MG63 (cell line): ENCODE measurements at places on chromosomes 1 and 21. TPM values are rescaled to one million over a fixed set of nuclear protein-coding genes. Genes with fewer than 3 reads are reported as not detected.

DNA sequence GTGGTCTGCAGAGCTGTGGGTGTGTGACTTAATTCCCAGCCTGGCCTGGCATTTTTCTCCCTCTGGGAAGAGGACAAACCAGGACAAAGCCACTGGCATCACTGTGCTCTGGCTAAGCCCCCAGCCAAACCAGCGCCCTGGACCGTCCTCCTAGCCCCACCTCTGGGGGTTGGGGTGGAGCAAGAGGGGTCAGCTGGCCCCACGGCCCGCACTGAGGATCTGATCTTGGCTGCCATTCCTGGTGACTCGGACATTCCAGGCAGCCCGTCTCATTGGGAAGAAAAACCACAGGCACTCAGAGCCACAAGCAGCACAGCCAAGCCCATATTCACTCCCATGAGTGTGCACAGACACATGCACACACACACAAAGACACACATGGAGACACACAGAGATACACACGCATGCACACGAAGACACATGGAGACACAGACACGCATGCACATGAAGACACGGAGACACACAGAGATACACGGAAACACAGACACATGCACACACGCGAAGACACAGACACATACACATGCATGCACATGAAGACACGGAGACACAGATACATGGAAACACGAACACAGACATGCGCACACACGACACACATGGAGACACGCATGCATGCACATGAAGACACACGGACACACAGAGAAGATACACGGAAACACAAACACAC, 2.3 kb upstream of the MXRA8 start:
- DNase-seq = peak; percentile 98

GRCh38 chr1:158946785-158947184, 15.4 kb downstream of the PYHIN1 start:
- DNase-seq = no peak

DNA sequence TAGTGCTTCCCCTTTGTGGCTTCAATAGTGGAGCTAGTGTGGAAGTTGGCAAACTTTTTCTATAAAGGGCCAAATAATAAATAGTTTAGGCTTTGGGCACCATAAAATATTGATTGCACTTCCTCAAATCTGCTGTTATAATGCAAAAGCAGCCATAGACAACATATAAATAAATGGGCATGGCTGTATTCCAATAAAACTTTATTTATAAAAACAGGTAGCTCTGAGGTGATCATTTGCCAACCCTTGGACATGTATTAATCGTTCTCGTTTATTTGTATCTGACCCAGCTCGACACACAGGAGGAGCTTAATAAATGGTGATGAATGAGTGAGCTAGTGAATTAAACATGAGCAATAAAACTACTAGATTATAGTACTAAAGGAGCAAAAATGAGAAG, 13.3 kb downstream of the KAZN start:
- no peak for DNase-seq

DNA sequence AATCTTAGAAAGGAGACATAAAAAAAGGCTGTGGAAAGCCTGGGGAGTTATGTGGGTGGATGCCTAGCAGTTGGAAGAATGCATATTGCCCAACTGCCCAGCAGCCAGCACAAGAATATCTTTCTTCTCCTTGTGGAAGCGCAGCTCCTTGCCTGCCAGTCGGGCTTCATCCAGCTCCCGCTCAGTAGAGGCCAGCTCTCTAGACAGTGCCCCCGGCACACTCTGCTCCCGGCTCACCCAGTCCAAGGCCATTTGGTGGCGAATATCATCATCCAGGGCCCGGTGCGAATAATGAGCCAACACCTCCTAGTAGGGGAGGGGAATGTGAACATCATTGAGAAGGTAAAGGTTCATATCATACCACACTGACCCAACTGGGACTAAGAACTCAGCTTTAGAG, 9.0 kb upstream of the RBM8A start:
- no peak for DNase-seq

- peak; percentile 57 for DNase-seq
These were observed 802.8 kb upstream of the CXADR start for GRCh38 chr21:16709866-16710550.

DNA sequence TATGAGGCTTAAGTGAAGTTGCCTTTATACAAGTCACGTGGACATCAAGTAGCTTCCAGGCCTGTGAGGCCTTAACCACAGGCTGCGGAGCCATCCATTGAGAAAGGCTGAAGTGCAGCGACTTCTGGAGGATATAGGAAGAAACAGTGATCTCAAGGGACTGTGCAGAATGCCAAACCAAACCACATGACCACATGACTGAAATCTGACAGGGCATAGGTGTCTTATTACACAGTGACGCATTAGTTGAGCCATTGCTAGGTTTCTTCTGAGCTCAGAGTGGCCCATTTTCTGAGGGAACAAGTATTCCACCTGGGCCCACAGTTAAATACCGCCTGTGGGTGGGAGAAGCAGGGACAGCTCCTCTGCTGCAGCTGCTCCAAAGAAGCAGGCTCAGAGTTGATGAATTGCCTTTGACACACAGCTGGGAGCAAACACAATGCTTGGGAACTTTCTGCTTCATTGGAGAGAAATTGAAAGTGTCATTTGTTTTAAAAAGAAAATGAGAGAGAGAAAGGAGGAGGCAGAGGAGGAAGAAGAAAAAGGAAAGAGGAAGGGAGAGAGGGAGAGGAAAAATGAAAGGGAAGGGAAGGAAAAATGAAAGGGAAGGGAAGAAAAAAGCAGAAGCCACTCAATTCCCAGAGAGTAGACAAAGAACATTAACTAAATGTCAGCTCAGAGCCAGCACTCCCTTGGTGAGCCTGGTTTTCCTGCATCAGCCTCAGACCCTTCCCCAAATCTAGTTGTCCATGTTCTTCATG, 94.4 kb downstream of the COLGALT2 start:
- DNase-seq = peak; percentile 92

DNA sequence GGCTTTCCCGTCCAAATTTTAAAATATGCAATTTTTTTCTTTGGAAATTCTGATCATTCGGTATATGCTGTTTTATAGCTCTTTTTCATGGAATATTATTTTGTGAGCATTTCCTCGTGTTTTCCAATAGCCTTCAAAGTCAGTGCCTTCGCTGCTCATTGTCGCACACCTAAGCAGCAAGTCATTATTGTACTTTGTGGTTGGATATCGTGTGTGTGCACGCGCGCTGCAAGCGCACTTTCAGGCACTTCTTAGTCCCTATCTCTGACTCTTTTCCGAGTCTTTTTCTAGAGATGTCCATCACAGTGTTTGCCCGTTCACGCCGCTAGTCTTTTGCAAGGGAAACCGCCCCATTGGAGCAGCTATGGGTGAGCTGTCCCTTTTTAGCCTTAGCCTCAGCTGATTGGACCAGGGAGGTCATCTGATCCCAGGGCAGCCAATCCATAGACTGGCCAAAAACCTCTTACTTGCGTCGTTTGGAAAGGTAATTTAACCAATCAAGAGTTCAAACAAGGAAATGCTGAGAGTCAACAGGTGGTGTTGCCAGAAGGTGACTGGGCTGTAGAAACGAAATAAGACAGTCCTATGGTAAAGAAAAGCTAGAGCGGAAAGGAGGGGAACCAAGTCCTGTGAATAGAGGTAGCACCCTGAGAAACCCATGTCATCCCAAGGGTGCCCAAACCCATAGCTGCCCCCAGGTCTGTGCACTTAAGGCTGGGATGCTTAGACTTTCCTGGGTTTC, 710 bp upstream of the HYI start:
- DNase-seq = peak; percentile 66

DNA sequence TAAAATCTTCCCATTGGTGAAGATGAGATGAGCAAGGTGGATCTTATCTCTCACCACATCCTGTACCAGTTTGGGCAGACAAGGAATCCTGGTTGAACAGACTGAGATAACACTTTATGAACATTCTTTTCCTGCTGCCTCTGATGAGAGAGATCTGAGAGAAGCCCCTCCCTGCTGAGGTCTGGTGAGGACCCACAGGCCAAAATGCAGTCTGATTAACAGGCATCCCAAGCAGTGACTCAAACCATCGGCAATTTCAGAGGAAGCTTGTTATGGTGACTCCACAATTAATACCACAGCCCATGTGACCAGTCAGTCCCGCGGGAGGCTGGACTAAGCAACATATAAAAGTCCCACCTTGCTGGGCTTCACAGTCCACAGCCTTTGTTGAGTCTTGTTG, at the start of gene PRR9:
Gene PRR9, plus strand, starts transcription at position 373 of the 400 bp plus-strand sequence. CDS start 561 bp downstream, outside the sequence.
- no peak for DNase-seq

DNA sequence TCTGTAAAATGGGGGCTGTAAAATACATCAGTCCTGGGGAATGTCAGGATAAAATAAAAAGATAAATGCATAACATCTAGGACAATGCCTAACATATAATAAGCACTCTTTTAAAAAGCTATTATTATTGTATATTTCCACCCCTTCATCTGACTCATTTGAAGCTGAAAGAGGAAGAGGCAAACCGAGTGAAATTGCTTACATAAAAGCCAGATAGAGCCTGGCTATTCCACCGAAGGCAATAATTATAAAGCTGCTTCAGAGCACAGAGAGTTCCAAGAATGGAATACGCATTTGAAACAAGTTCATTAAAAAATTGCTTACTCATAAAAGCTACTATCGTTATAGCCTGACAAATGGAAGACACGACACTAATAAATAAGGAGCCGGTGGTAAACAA, 186.1 kb upstream of the CAMK1G start:
- no peak for DNase-seq

GRCh38 chr1:37605061-37605650, 9.4 kb upstream of the GNL2 start:
- DNase-seq = peak; percentile 30

GRCh38 chr1:43947874-43948437, 1.2 kb downstream of the IPO13 start:
- DNase-seq = no peak

GRCh38 chr1:170290991-170291390, 145.2 kb downstream of the NTMT2 start:
- no peak for DNase-seq

GRCh38 chr1:112711670-112712069, 3.5 kb downstream of the PPM1J start:
- no peak for DNase-seq

GRCh38 chr1:231806623-231807495, 180.3 kb downstream of the DISC1 start:
- DNase-seq = peak; percentile 66

DNA sequence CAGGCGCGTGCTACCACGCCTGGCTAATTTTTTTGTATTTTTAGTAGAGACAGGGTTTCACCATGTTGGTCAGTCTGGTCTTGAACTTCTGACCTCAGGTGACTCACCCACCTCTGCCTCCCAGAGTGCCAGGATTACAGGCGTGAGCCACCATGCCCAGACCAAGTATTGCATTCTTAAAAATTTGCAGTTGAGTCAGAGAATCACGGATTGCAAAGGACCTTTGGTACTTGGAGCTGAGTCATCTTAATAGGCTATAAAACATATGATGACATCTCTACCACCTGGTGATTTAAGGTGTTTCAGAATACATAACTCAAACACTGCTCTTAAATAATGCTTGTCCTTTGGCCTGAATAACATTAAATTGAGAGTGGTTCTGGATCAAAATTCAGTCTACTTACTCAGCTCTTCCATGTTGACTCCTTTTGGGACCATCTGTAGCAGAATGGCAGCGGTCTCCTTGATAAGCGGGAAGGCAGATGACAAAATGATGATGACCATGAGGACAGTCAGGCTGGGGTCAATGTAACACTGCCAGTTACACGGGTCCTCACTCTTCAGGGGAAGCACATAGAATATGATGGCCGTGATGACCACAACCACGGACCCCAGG, 10.4 kb downstream of the SLC30A10 start:
- peak; percentile 85 for DNase-seq

DNA sequence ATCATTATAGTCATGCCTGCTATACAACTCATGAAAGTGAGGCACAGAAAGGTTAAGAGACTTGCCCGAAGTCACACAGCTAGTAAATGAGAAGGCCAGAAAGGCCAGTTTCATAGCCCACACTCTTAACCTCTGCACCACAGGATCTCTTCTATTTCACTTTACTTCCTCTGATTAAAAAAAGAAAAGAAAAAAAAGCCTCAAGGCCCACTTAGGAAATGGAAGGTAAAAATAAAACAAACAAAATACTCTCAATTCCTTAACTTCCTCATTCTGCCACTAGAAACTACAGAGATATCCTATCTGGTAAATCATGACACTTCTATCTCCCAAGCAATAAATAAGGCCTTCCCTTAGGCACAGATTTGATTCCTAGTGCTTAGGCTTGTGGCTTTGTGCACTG, 7.6 kb upstream of the ENAH start:
- DNase-seq = no peak

DNA sequence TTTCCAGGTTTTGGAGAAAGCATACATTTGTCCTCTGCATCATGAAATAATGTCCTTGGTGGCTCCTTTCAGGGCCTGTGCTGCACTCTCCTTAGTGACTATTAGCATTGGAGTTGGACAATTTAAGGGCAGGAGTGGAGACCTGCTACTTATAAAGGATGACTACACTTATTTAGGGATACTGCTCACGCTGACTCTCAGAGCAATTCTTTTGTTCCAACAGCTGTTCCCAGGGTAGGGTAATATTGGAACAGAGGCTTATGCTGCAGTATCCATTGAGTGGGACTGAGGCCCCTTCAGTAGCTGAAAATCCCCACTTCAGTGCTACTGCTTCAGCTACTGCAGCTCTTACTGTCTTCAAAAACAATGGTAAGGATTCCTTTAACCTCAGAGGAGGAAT, 84.6 kb downstream of the GPR88 start:
- DNase-seq = no peak

DNA sequence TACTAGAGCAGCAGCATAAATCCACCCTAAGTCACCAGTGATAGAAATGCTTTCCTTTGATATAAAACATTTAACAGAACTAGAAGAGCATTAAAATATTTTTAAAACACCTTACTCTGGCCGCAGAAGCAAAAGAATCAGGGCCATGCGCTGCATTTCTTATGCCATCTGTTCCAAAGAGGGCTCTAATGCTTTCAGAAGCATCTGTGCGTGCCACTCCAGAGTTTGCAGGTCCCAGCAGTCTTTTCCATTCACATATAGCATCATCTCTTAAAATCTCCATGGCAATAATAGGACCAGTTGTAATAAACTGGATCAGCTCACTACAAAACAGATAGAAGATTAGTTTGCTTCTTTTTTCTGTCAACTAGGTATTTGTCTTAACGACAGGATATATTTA, 69.2 kb downstream of the NME7 start:
- no peak for DNase-seq

- DNase-seq = peak; percentile 76
These were observed 30.5 kb upstream of the BTG2 start for GRCh38 chr1:203274603-203275381.

GRCh38 chr1:190935925-190936324, 458.3 kb upstream of the BRINP3 start:
- DNase-seq = no peak

GRCh38 chr1:39900662-39901463, 854 bp downstream of the MYCL start:
- peak; percentile 21 for DNase-seq

GRCh38 chr1:108043707-108044106, 78.7 kb upstream of the VAV3 start:
- DNase-seq = no peak

SPRR5 gene
- not detected in 2 replicates for total RNA-seq

EXO1 gene
- total RNA-seq = 28.5 and 40.7 TPM in 2 replicates

DNAI4 gene
- 0.10 TPM in 1 of 2 replicates, not detected in the other for total RNA-seq

USH2A gene
- 0.16 TPM in 1 of 2 replicates, not detected in the other for total RNA-seq

CNKSR1 gene
- total RNA-seq = not detected in 2 replicates

C1orf159 gene
- 7.3 and 18.2 TPM in 2 replicates for total RNA-seq

LSS gene
- 46.6 and 66.7 TPM in 2 replicates for total RNA-seq

CELF3 gene
- not detected in 2 replicates for total RNA-seq

AZIN2 gene
- total RNA-seq = 2.3 and 3.6 TPM in 2 replicates

IL20 gene
- not detected in 2 replicates for total RNA-seq

LRRC7 gene
- not detected in 2 replicates for total RNA-seq

PDC gene
- not detected in 2 replicates for total RNA-seq
